MG63 (cell line): ENCODE measurements at places on chromosomes 11 and 22. TPM values are rescaled to one million over a fixed set of nuclear protein-coding genes. Genes with fewer than 3 reads are reported as not detected.

The CST6 gene
- not detected in 2 replicates for total RNA-seq

The TEX54 gene
- not detected in 2 replicates for total RNA-seq

The BTG4 gene
- not detected in 2 replicates for total RNA-seq

The FAM180B gene
- not detected in 2 replicates for total RNA-seq

The SYCE3 gene
- total RNA-seq = not detected in 2 replicates

The E2F8 gene
- 1.9 TPM in 2 replicates for total RNA-seq

The LRRC51 gene
- 11.6 and 17.4 TPM in 2 replicates for total RNA-seq

The SELENOM gene
- 72.5 and 98.8 TPM in 2 replicates for total RNA-seq

The SNX32 gene
- 0.43 TPM in 1 of 2 replicates, not detected in the other for total RNA-seq

The DSCAML1 gene
- total RNA-seq = not detected in 2 replicates

The DRICH1 gene
- not detected in 2 replicates for total RNA-seq

The FXYD2 gene
- not detected in 2 replicates for total RNA-seq

The PKDREJ gene
- not detected in 2 replicates for total RNA-seq

The MYOD1 gene
- not detected in 2 replicates for total RNA-seq

The FJX1 gene
- total RNA-seq = 29.1 and 30.5 TPM in 2 replicates

The RPS13 gene
- total RNA-seq = 775 and 982 TPM in 2 replicates

The SLC17A6 gene
- not detected in 2 replicates for total RNA-seq

The KREMEN1 gene
- 2.4 and 6.1 TPM in 2 replicates for total RNA-seq

The OR6T1 gene
- total RNA-seq = not detected in 2 replicates

The TRIM22 gene
- total RNA-seq = 1.7 and 8.8 TPM in 2 replicates

The ZNF280B gene
- total RNA-seq = 0.79 and 1.1 TPM in 2 replicates

The LMNTD2 gene
- 0.20 and 0.30 TPM in 2 replicates for total RNA-seq

The CFAP300 gene
- total RNA-seq = 1.3 and 6.4 TPM in 2 replicates

The TPST2 gene
- total RNA-seq = 21.1 and 37.1 TPM in 2 replicates

The RASGRP2 gene
- not detected in 2 replicates for total RNA-seq
